NCI-H774 (cell line): ENCODE measurements at places on chromosomes 13 and 19.

GRCh38 chr13:45167611-45168554 is 33.0 kb downstream of the KCTD4 start:
- no peak for DNase-seq

DNA sequence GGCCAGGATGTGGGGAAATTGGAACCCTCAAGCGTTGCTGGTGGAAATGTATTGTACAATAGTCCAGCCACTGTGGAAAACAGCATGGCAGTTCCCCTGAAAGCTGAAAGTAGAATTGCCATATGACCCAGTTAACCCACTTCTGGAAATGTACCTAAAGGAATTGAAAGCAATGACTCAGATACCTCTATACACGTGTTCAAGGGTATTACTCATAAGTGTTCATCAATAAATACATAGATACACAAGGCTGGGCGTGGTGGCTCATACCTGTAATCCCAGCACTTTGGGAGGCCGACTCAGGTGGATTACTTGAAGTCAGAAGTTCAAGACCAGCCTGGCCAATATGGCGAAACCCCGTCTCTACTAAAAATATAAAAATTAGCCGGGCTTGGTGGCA is 71.9 kb upstream of the IRS2 start:
- DNase-seq, result no peak

GRCh38 chr19:30428092-30428680 is 56.0 kb downstream of the ZNF536 start:
- DNase-seq, result no peak

- DNase-seq, result no peak
Observed at GRCh38 chr13:98652721-98653462, 76.0 kb upstream of the STK24 start.

DNA sequence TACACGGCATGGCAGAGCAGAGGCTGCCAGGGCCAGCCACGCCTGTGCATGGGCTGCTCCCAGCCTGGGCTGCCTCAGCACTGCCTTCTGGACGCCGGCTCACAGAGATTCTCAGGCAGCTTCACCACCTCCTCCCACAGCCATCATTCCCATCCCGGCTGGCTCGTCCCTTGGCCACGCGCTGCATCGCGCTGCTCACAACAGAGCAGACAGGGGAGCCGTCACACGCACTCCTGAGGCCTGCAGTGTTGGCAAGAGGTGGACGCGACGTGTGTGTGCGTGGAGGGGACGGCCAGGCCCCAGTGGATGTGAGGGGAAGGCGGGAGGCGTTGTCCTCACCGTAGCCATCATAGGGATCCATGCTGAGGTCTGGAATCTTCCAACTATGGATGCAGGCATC is 7.6 kb upstream of the PRKD2 start:
- no peak for DNase-seq

DNA sequence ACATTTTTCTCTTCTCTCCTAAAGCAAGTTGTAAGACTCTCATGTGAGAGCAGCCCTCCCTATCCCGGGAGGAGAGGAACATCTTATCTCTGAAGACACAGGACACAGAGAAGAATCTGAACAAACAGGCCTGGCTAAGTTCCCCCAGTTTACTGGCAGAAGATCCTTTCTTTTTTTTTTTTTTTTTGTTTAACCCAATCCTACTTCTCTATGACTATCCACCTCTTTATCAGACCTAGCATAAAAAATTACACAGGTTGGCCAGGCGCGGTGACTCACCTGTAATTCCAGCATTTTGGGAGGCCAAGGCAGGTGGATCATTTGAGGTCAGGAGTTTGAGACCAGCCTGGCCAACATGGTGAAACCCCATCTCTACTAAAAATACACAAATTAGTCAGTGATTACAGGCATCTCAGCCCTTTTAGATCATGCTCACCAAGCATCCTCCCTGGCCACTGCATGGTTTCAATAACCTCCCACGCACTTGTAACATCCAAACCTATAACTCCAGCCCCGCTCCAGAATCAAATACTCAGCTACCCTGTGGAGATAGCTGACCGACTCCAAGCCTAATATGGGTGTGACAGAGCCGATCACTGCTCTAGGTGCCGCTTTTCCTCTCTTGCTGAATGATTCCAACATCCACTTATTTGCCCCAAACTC is 27.3 kb upstream of the MUC16 start:
- DNase-seq, result no peak
